Aorta (tissue), 5 donors: ENCODE measurements at places on chromosomes 12 and 14. TPM values are rescaled to one million over a fixed set of nuclear protein-coding genes. Genes with fewer than 3 reads are reported as not detected.
A peak's percentile ranks its signal among the peaks of the same experiment; 100 is the strongest.

Gene SMOC1
- total RNA-seq: 2.9 TPM

Gene ARHGEF40
- total RNA-seq: 40.5 TPM

Gene C14orf132
- total RNA-seq: 39.1 TPM

Gene ARHGAP9
- 16.2 TPM for total RNA-seq

Gene KRT71
- total RNA-seq: not detected

Gene NAA25
- total RNA-seq: 27.5 TPM

DNA sequence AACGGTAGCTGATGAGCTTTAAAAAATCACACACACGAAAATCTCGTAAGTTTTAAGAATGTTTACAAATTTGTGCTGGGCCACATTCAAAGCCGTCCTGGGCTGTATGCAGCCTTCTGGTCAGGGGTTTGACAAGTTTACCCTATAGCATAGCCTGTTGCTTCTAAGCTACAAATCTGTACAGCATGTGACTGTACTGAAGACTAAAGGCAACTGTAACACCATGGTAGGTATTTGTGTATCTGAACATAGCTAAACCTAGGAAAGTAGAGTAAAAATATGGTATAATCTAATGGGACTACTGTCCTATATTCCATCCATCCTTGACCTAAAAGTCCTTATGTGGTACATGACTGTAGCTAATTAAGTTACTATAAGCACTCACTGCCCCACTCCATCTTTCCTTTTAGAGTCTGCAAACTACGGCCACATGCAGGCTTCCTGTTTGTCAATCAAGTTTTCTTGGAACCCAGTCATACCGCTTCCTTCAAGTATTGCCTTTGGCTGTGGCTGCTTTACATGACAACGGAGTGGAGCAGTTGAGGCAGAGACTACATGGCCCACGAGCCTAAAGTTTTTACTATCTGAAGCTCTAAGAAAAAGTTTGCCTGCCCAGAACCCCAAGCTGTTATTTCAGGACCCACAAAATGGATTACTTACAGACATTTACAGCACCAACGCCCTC, 18.5 kb downstream of the KRT7 start:
- no peak for DNase-seq

- no peak for DNase-seq
Measured at GRCh38 chr12:20627001-20627588, 68.0 kb upstream of the SLCO1C1 start.

DNA sequence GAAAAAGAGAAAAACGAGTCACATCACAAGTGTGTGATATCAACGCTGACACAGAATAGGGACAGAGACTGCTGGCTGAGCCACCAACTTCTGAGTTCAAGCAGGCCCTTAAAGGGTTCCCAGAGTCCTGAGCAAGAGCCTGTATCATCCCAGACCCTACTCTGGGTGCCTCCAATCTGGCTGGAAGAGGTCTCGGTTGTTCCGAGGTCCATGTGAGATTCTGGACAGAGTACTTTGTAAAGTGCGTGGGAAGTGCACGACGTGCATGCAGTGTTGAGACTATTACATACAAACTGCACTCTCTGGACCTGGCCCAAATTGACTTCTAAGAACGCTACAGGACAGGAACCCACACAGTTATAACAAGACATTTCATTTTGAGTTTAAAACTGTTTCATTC, 40.6 kb downstream of the MOK start:
- no peak for DNase-seq

- DNase-seq: no peak
Measured at GRCh38 chr12:124604264-124604680, 36.9 kb upstream of the NCOR2 start.

DNA sequence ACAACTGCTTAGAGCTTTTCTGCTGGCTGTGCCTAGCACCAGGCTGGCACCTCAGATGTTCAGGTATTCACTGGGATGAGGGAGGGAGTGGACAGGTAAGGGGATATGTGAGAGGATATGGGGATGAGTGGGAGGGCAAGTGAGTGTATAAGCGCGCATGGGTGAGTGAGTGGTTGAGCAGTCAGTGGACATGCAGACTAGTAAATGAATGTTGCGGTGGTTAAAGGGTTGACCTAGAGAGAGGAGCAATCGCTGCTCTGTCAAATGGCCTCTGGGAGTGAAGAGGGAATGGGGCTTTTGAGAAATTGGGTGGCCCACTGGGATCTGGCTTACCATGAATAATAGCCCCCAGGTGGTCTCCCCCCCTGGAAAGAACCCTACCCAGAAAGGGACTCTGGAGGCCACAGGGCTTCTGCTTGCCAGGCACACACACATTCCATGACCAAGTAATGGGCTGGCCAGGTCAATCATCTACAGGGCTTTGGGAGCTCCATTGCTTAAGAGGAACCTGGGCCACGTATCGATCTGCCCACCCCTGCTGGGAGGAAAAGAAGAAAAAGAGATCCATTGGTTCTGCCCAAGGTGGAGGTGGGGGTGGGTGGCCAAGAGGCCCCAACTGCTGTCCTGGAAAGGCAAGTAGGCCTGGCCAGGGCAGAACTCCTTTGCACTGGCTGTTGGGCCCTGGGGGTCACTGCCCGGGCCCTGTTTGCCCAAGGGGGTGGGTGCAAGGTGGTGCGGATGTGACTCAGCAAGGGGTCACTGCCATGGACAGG, 30.8 kb upstream of the ZFP36L1 start:
- DNase-seq: no peak

- DNase-seq: no peak
Measured at GRCh38 chr12:105920161-105920684, 218.5 kb downstream of the NUAK1 start.

DNA sequence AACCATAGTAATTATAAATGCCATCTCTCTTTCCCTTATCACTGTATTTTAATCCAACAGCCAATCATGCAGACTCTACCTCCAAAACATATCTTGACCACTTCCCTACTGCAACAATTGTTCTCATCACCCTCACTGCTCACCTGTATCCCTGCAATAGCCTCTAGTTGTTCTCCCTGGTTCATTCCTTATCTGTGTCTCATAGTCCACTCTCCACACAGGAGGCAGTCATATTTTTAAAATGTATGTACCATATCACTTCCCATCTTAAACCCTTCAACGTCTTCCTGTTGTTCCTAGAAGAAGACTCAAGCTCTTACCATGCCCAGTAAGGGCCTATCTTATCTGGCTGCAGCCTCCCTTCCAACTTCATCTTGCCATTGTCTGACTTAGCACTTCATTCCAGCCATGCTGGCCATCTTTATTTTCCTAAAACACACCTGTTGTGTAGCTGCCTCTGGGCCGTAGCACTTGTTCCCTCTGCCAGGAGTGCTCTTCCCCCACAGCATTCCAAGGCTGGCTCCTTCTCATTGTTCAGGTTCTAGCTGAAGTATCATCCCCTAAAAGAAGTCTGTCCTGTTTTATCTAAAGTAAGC, 27.8 kb upstream of the BHLHE41 start:
- DNase-seq: no peak

DNA sequence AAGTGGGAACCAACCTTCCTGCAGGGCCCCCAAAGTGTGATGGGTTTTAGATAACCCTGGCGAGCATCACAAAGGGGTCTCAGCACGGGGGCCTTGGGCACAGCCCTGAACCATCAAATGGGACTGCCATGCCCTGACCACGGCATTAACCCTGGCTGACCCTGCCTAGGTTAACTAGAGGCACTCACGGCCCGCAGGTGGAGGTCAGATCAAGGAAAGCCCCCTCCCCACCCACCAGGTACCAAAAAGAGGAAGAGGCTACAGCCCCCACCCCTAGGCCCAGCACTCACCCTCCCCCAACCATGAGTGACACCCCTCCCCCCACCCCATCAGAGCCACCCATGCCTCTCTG, 42.5 kb downstream of the CCNK start:
- no peak for DNase-seq

- no peak for DNase-seq
Measured at GRCh38 chr14:103537175-103537990, 8.4 kb downstream of the TRMT61A start.

- DNase-seq: no peak
Measured at GRCh38 chr12:130576371-130576816, 139.7 kb downstream of the RIMBP2 start.

GRCh38 chr14:93980456-93981201, 4.3 kb upstream of the ASB2 start:
- peak; percentile 93 for DNase-seq

- DNase-seq: no peak
Measured at GRCh38 chr14:101174522-101174838, 271.0 kb upstream of the RTL1 start.

DNA sequence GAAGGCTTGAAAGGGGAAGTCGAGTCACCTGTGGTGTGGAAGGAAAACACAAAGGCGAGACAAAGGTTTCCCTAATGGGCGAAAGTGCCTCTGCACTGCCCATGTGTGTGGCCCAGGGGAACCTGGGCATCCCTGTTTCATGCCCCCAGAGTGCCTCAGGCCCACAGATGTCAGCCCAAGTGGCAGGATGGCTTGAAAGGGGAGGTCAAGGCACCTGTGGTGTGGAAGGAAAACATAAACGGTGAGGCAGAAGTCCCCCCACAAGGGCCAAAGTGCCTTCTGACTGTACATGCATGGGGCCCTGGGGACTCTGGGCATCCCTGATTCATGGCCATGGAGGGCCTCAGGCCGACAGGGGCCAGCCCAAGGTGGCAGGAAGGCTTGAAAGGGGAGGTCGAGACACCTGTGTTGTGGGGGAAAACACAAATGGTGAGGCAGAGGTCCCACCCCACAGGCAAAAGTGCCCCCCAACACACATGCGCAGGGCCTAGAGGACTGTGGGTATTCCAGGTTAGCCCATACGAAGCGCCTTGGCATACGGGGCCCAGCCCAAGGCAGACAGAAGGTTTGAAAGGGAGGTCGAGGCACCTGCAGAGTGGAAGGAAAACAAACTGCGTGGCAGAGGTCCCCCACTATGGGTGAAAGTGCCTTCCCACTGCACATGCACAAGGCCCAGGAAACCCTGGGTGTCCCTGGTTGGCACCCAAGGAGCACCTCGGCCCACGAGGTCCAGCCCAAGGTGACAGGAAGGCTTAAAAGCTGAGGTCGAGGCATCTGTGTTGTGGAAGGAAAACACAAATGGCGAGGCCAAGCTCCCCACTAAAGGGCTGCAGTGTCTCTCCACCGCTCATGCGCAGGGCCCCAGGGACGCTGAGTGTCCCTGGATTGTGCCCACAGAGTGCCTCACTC, 382.3 kb downstream of the ALG10 start:
- peak; percentile 26 for DNase-seq

DNA sequence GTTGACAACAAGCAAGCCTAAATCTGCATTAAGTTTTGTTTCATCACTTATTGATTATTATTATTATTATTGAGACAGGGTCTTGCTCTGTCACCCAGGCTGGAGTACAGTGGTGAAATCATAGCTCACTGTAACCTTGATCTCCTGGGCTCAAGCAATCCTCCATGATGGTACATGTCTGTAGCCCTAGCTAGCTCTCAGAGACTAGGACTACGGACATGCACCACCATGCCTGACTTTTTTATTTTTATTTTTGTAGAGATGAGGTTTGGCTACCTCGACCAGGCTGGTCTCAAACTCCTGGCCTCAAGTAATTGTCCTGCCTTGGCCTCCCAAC, 35.7 kb upstream of the STK38L start:
- DNase-seq: no peak
